Activated CD4-positive, alpha-beta T cell treated with anti-CD3 and anti-CD28 coated beads for 1 hour (primary cell): ENCODE measurements at places on chromosomes 16 and 17.

GRCh38 chr16:57882206-57882605 lies 79.9 kb upstream of the KIFC3 start:
- no peak for DNase-seq

GRCh38 chr17:4861052-4861451 lies 27.9 kb downstream of the MINK1 start:
- no peak for DNase-seq

DNA sequence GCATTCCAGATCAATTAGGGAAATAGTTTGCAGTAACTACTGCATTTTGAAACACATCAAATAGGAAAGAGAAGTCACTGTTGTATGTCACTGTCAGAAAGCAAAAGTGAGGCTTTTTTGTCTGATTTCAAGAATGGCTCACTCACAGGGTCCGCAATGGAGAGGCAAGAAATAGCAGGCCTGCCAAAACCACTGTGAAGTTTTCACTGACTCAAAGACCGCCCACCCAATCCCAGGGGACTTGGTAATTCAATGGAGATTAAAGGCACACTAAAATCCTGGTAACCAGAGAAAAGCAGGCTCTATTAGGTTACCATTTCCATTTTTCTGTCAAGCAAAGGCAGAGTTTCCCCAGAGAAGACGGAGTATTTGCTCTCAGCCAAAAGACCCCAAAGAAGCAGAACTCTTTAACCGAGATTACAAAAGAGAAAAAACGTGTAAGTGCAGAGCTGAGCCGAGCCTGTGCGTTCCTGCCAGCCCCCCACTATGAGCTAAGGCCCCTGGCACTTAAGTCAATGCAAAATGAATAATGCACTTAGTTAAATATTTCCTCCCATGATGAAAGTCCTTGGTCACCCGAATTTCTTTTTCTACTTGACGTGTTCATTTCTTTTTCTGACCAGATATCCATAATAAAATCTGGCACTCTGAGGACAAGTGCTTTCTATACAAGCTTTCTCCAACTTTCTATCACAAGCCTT lies 57.0 kb downstream of the FOXL1 start:
- DNase-seq, result no peak

- no peak for DNase-seq
Measured at GRCh38 chr16:3731126-3731935, 14.0 kb upstream of the TRAP1 start.

DNA sequence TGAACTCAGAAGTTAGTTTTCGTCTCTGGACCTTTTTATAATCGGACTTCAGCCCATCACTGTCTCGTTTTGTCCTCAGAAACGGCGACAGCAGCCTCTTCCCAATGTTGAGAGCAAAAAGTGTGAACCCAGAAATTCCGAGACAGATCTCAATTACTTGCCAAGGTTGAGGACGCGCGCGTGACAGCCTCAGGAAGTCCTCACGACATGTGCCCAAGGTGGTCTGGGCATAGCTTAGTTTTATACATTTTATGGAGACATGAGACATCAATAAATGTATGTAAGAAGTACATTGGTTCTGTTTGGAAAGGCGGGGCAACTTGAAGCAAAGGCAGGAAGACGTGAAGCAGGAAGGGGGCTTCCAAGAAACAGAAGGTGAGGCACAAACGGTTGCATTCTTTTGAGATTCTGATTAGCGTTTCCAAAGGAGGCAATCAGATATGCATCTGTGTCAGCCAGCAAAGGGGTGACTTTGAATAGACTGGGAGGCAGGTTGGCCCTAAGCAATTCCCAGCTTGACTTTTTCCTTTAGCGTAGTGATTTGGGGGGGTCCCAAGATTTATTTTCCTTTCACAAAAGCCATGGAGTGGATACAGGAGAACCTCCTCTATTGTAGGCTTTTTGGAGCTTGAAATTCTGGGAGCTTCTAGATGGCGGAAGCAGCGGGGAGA lies 583 bp upstream of the ZNF747 start:
- DNase-seq, result no peak

- no peak for DNase-seq
Measured at GRCh38 chr17:81371910-81372760, 23.1 kb upstream of the BAHCC1 start.

DNA sequence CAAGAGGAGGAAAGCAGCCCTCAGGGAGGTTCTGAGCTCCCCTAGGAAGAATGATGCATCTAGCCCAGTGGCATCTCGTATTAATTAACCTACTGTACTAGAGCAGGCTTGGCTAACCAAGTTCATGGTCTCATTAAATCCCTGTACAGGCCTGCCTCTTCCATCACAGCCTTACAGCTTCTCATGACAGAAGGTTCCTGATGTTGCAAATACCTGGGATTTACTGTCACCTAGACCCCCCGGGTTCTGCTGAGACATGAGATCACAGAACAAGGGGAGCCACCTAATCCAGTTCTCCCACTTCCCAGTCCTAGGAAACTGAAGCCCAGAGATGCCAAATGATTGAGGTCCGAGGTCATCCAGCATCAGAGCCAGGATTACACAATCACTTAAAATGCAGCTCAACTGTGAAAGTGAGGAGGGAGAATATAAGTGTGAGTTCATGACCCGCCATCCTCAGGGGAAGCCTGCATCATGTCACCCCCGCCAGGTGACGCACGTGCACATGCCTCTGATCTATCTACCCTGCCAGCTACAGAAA lies 23.9 kb downstream of the ACLY start:
- no peak for DNase-seq

GRCh38 chr17:47210105-47210504 lies 957 bp downstream of the MYL4 start:
- DNase-seq, result no peak

DNA sequence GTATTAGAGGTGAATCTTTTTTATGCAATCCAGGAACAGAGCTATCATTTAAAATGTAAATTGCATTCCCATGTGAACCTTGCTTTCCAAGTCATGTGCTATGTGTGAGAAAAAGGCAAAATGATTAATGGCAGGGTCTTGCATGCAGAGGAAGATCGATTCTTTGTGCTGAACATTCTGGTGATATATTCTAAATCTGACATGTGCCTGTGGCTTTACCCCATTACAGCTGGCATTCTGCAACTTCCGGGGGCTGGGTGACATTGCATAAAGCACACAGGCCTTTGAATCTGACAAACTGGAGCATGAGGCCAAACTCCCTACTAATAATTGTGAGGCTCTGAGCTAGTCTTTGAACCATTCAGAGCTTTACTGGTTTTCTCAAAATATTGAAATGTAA lies 1449.7 kb downstream of the CDH8 start:
- no peak for DNase-seq

DNA sequence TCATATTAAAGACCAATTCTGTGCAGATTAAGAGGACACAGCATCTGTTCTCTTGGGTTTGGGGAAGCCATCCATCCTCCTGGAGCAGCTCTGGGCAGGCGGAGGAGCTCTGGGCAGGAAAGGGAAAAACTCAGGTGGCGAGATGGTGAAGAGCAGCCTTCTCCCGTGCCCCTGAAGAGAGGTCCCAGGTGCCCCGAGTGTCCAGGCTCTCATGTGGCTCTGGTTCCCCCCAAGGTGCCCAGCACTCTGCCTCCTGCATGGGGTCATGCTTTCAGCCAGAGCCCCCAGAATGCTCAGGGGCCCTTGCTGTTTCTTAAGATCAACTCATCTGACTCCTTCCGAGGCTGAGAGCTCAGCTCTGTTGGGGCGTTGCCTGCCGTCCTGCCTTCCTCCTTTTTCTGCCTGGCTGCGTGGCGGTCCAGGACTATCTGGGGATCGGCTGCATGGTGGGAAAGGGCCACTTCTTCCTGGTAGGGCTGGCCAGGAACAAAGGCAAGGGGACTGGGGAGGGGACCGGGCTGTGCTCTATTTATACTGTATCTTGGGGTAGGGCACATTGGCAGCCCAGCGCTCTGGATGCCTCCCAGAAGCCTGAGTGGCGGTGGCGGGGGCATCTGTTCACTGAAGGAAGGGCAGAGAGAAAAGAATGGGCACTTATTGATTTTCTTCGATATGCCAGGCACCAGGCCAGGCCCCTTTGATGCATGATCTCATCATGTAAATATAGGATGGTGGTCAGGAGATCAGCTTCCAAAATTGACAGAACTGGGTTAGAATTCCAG lies 103.2 kb upstream of the SDK2 start:
- no peak for DNase-seq

DNA sequence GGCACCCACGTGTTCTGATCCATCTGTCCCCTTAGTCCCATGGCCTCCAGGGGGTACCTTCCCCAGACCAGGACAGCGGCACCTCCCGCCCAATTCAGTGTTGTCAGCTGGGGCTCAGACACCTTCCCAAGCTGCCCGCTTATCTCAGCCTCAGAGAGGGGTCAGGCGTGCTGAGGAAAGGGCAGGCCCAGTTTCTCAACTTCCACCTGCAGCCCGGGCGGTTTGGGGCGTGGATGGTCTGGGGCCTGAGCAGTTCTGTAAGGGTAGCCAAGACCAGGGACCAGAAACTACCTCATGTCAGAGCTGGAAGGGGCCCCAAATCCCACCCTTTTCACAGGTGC lies 5.1 kb downstream of the PLCD3 start:
- no peak for DNase-seq

DNA sequence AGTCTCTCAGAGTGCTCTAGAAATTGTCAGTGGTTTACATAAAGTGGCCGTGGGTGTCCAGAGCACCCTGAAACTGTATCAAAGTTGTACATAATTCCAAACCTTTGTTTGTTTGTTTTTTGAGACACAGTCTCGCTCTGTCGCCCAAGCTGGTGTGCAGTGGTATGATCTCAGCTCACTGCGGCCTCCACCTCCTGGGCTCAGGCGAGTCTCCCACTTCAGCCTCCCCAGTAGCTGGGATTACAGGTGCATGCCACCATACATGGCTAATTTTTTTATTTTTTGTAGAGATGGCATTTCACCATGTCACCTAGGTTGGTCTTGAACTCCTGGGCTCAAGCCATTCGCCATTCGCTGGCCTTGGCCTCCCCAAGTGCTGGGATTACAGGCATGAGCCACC lies 24.3 kb upstream of the ADGRG1 start:
- DNase-seq, result no peak

- DNase-seq, result no peak
Measured at GRCh38 chr16:14510939-14511799, 118.9 kb downstream of the PARN start.

DNA sequence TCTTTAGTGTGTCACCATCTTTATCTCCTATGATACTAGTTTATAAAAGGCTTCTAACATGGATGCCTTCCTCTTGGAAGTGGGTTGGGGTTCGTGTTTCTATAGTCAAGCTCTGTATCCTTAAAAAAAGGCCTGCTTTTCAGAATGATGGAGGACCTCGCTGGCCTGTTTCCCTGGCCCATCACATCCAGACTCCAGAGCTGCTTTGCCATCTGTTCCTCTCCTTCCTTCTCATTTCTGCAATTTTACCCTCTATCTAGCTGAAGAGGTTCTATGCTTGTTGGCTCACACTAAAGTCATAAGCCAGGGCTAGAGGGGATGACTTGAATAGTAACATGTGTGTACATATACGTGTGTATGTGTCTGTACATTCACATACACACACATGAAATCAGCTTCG lies 450.8 kb upstream of the HSBP1 start:
- DNase-seq, result no peak

GRCh38 chr17:71900621-71901229 lies 220.1 kb upstream of the SOX9 start:
- DNase-seq, result no peak

- DNase-seq, result no peak
Measured at GRCh38 chr16:11114366-11115164, 141.4 kb downstream of the SOCS1 start.

DNA sequence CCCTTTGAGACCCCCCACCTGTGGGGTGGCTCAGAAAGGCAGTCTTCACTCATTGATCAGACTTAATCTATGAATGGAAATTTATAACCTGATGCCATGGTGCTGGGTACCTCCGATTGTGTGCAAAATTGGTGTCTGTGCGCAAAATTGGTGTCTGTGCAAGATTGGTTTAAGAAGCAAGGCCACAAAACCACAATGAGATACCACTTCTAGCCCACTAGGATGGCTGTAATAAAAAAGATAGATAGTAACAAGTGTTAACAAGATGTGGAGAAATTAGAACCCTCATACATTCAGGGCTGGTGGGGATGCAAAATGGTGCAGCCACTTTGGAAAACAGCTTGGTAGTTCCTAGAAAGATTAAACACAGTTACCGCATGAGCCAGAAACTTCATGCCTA lies 13.9 kb upstream of the CSNK2A2 start:
- no peak for DNase-seq

- DNase-seq, result no peak
Measured at GRCh38 chr16:31093132-31093703, 1.4 kb downstream of the VKORC1 start.

DNA sequence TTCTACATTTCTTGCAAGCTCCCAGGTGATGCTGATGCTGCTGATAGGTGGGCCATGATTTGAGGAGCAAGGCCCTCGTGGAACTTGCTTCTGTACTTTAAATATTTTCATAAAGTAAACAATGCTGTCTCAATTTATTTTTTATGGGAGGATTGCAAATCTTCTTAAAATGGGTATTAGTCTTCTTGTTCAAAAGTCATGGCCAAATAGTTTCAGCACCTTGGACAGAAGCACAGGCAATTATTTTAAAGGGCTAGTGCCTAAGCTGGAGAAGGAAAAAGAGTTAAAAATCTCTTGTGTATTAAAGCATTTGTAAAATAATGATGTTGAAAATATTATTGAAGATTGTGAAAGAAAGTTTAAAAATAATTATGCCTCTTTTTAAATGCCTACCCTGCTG lies 50.5 kb downstream of the GPR139 start:
- no peak for DNase-seq

DNA sequence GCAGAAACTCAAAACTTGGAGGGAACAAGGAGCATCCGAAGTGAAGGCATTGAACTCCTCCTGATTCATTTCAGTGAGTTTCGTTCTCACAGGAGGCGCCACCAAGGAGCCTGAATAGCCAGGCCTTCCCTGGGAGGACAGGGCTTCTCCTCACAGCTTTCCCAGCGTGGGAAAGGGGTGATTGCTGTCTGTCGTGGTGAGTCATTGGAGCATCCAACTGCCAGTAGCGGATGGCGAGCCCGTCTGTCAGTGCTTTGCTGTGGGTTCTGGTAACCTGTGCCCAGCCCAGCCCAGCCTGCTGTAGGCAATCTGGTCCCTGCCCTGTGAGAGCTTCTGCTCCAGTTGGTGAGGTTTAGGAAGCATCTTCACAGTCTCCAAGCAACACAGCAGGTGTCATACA lies 28.3 kb downstream of the PLCD3 start:
- DNase-seq, result no peak

DNA sequence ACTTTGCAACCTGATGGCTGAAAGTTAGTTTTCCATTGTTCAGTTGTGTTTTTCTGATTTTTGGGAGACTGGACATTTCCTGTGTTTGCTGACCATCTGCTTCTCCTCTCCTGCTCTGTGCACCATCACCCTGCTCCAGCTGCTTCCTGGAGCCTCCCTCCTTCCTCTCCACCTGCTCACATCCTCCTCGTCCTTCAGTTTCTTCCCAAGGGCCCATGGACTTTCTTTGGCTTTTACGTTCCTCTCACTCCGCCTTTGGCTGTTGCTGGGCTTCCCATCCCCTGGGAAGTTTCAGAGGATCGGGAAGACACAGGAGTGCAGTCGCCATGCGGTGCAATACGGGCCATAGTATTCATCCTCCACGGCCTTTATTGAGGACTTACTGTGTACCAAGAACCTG lies 61.6 kb downstream of the TNFRSF13B start:
- peak; percentile 6 for DNase-seq
